Cerebellar nuclear complex (tissue), 1 donor: ENCODE measurements at places on chromosomes 13 and 19.

DNA sequence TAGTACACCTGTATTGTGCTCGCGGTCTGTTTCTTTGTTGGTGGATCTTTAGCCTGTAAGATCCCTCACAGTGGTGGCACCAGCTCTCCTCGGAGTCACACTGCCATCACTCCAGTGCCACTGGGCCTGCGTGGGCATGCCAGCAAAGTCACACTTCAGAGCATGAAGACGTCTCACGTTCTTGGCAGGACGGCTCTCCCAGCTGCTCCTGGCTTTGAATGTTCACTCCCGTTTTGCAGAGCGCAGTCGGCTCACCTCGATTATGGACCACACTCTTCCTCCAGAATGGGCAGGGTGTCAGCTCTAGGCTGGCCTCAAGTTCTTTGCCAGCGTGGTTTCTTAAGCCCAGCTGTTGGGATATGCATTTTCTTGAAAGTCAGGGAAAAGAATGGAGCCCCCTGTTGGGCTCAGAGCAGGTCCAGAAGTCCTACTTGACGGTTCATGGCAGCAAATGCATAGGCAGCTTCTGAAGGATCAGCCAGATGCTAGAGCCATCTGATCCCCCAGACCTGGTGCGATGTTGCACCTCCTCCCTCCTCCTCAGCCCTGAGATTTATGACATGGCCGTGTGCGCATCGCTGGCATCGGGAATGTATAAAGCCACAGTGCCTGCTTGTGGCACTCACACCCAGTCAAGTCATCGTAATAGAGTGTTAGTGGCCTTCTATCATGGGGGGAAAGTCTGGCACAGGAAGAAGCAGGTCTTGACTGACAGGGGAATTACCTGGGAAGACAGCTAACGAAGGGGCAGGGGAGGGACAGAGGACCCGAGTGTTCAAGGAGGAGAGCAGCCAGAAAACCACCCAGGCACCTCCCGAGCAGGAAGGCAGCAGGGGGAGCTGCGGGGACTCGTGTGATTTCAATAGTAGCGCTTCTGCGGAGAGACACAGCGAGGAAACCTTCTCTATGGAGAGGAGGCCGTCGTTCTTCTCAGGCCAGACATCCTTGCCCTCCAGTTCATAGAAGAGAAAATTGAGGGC, 40.2 kb upstream of the NPAS1 start:
- no peak for DNase-seq

GRCh38 chr19:4780860-4781259, 10.7 kb upstream of the FEM1A start:
- DNase-seq, result no peak

GRCh38 chr13:47932950-47933923, 67.8 kb downstream of the SUCLA2 start:
- DNase-seq, result no peak

GRCh38 chr13:44299152-44299943, 74.3 kb upstream of the SERP2 start:
- no peak for DNase-seq

DNA sequence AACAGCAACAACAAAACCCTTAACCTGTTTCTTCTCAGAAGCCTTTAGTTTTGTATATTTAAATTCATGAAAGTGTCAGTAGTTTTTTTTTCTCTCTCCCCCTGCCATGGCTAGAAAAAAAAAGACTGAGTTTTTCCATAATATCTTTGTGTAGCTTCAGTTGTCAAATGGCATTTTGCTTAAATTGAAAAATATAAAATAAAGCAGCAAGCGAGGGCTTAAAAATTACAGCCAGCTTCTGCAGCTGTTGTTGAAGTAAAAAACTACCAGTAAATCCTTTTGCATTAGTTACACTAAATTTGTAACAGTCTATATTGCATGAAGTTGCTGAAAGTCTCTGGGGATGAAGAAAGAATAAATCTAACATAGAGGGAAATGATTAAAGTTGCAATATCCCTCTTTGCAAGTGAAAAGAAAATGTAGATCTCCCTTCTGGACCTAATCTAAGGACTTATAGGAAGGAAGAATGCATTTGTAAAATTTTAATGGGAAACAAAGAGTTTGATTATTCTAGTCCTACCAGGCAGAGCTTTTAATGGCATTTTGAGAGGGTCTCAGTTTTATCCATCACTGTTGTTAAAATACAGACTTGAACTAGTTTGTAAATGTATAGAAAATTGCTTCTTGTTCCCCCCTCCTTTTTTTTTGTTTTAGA, 215.7 kb downstream of the ATP8A2 start:
- DNase-seq, result no peak

DNA sequence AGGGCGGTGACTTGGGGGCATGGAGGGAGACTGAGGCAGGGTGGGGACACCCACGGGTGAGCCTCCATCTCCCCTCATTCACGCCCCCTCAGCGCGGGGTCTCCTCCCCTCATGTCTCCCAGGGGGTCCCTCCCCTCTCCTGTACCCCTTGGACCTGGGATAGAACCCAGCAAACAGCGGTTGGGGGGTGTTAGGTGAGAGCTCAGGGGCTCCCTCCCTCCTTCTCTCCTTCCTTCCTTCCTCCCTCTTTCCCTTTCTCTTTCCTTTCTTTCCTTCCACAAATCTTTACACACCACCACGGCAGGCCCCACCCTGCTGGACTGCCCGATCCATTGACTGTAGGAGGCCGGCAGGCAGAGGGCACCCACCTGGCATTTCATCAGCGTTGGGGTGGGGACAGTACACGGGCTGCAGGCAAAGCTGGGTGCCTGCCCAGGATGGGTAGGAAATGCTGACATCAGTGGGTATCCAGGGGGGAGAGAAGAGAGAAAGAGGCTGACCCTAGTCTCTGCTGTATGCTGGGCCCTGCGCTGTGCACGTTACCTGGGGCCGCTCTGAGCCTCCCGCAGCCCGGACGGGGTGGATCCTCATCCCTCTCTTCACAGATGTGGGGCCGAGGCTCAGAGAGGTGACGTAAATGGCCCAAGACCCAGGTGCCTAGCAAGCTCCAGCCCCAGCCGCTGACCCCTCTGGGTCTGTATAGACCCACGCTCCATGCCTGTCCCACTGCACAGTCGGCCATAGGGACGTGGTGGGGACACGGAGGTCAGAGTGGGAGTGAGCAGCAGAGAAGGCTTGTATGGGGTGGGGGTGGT, 3.5 kb downstream of the SSC5D start:
- DNase-seq, result no peak
